ENCODE measurements at places on chromosomes 4 and X. TPM values are rescaled to one million over a fixed set of nuclear protein-coding genes. Genes with fewer than 3 reads are reported as not detected.

DNA sequence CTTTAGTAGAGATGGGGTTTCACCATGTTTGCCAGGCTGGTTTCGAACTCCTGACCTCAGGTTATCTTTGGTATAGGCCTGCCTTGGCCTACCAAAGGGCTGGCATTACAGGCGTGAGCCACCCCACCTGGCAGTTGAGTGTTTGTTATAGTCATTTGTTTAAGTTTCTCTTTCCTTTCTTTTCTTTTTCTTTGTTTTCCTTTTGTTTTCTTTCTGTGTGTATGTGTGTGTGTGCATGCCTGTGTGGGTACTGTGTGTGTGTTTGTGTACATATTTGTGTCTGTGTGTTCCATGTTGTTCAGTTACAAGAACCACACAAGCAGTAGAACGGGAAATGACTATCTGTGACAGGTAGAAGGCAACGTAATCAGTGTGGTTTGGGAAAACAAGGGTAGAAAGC lies 624.9 kb downstream of the FSTL5 start:
- DNase-seq, result no peak

Gene AFM
- total RNA-seq, result not detected

Gene AFP
- 0.62 TPM for total RNA-seq

Gene CT45A1
- not detected for total RNA-seq

DNA sequence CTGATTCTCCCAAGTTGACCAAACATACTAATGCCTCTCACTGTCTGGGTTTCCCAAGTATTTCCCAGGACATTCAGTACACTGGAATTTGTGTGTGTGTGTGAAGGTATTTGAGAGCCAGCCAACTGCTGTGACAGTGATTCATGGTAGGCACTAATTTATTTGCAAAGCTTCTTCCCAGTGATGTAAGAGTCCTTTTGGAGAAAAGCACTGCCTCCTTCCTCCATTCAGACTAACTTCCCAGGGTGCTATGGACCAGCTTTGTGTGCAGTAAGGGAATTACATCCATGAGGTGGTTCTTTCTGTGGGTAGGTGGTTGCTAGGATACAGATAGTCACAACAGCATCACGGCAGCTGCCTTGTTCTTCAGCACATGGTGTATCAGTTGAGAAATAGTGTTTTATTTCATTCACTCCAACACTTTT lies 8.7 kb downstream of the EGF start:
- peak; percentile 90 for DNase-seq

GRCh38 chr4:137823007-137823406 lies 290.7 kb upstream of the PCDH18 start:
- no peak for DNase-seq

GRCh38 chrX:17788439-17788838 lies 51.1 kb downstream of the SCML1 start:
- DNase-seq, result peak; percentile 30

Measured in neural progenitor cell (in vitro differentiated cells).